ENCODE measurements at places on chromosomes 7 and 10.

- no peak for DNase-seq
These were observed 1325.5 kb downstream of the REEP3 start for GRCh38 chr10:64846700-64847099.

DNA sequence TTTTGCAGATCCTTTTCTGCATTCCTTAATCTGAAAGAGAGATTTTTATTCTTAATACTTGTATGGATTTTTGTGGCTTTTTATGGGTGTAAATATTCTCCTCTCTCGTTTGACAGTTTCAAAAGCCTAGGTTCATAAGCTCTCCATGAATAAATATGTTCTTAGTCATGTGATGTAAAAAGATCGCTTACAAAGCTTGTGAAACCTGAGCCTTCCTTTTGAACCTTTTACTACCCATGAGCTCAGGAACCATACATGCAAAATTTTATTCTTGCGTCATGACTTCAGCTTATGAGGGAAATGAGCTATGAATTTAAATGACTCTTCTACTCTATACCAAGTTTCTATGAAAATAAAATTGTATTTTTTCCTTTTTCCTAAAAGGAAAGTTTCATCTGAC is 98.7 kb downstream of the POLL start:
- no peak for DNase-seq

DNA sequence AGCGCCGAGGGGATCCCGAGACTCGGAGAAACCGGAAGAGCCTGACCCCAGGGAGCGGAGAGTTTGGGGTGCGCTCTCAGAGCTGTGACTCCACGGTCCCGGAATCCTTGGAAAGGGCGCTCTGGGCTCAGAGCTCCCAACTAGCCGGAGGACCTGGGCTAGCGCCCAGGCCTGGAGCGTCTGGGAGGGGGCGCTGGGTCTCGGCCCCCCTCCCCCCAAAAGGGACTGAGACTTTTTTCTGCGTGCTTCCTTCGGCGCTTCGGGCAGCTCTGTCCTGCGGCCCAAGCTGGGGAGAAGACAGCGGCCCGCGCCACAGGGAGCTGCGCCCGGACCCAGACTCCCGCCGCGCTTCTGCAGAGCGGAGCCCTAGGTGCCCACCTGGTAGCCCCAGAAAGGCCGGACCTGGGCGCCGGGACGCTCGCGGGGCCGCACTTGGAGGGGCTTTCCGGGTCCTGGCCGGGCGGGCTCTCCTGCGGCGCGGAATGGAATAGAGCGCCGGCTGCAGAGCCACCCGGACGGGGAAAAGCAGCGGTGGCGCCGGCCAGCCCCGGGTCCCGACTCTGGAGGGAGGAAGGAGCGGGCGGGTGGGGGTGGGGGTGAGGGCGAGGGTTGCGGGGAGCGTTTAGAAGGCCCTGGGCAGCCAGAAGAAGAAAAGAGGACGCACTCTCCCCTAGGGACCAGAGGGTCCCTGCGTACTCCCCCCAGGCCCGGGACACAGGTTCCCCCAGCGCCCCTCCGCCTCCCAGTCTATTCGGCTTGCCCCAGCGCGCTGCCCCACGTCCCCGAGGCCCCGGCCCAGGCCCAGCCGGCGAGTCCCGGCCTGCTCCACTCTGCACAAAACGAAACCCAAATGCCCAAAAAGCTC is 4.7 kb downstream of the ZNF503 start:
- DNase-seq, result peak; percentile 29

GRCh38 chr10:96672481-96673175 is 47.7 kb downstream of the PIK3AP1 start:
- DNase-seq, result no peak

GRCh38 chr7:95915731-95916130 is 143.4 kb downstream of the DYNC1I1 start:
- DNase-seq, result no peak

GRCh38 chr10:30783939-30784501 is 154.5 kb upstream of the LYZL2 start:
- DNase-seq, result peak; percentile 88

DNA sequence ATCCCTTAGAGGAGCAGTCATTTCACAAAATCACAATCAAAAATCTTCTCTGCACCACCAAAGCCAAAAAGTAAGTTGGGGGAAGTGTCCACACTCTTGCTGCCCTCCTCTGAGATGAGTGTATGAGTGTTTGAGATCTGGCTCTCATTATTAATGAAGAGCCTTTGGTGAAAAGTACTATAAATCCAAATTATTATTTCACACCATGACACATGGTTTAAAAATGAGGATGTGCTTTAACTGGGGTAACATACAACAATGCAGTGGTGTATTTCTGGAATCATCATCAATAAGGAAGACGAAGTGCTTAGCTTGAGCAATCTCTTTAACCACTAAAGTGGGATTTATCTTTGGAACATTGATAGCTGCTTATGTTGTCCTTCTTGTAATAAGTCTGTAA is 114.2 kb upstream of the ADAM12 start:
- DNase-seq, result no peak

DNA sequence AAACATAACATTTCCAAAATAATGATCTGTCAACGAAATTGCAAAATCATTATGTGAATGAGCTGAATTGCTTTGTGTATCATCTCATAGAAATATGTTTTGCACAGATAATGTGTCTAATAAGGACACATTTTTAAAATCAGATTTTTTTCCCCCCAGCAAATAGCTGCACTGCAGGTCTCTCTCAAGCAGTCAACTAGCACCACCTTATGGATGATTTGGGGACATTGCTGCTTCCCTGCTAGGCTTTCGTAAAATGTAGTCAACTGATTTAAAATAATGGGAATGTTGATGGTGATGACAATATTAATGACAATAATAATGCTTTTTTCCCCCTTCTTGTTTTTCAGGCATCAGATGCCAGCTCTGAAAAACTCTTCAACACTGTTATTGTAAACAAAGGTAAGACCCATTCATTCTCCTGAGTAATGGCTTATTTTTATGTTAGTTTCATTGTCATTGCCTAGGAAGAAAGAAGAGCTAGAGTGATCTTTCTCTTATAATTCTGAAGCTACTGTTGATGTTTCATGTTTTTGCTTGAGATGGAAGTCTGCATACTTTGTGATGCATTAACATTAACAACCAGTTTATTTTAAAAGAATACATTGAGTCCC is 433.6 kb upstream of the GALNT17 start:
- no peak for DNase-seq

- no peak for DNase-seq
These were observed 9.6 kb downstream of the LAT2 start for GRCh38 chr7:74219416-74219815.

GRCh38 chr7:131067220-131067619 is 260.5 kb upstream of the MKLN1 start:
- no peak for DNase-seq

- DNase-seq, result no peak
These were observed 33.7 kb upstream of the ANKRD2 start for GRCh38 chr10:97538839-97539238.

GRCh38 chr10:47025540-47026300 is 114.5 kb downstream of the PTPN20 start:
- DNase-seq, result no peak

DNA sequence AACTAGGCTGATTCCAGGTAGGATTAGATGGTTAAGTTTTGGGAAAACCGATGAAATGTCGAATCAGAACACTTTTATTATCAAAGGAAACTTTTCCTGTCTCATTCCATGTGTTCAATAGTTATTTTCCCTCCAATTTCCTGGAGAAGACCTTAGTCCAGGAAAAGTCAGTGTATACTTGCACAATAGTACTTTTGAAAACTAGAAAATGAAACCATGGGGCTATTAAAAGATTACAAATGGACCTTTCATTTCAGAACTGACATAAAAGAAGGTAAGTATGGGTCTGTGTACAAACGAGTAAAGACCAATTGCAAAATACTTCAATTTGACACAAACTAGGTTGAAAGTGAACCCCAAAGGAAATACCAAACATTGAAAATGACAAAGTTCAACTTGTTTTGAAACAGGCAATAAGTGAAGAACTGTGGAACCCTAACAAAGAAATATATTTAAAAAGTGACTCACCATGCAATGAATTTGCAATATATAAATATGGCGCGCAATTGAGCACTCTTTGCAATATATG is 2.1 kb downstream of the AVPI1 start:
- no peak for DNase-seq

- peak; percentile 72 for DNase-seq
These were observed 72.3 kb upstream of the LEP start for GRCh38 chr7:128168667-128169210.

DNA sequence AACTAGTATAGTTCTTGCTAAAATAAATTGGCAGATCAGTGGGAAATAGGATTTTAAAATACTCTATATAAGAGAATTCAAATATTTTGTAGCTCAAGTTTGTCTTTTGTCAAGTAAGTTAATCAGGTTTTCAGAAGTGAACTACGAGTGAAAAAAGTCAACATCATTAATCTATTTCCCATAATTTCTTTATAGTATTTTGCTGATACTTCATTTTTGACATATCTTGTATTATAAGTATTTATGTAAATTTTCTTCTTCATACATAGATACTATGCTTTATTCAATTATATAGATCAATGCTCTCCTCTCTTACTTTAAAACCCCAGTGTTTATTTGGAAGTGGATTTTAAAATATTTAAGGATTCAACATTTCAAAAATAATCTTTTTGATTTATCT is 360.7 kb downstream of the THSD7A start:
- no peak for DNase-seq

DNA sequence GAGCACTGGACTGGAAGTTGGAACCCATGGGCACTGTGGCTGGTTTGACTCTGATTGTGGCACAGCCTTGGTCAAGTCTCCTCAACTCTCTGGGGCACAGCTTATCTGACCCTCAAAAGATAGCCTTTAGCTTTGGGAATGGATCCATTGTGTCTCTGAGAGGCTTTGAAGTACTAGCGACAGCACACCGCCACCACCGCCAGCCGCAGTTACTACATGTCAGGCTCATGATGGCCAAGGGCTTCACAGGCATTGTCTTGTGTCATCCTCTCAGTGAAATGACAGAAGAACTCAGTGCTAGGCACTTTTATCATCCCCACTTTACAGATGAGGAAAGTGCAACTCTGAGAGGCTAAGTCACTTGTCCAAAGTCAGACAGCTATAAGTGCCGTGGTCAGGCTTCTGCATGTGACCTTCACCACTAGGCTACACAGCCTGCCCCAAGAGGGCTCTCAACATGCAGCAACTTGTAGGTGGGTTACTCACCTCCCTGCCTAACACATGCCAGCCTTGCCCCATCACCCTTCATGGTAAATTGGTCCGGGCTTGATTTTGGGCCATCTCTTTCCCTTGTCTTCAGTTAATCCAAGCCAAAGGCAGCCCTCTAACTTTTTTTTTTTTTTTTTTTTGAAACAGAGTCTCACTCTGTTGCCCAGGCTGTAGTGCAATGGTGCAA is 44.1 kb downstream of the C10orf105 start:
- no peak for DNase-seq

- no peak for DNase-seq
These were observed 673.8 kb downstream of the INHBA start for GRCh38 chr7:41029072-41029499.

DNA sequence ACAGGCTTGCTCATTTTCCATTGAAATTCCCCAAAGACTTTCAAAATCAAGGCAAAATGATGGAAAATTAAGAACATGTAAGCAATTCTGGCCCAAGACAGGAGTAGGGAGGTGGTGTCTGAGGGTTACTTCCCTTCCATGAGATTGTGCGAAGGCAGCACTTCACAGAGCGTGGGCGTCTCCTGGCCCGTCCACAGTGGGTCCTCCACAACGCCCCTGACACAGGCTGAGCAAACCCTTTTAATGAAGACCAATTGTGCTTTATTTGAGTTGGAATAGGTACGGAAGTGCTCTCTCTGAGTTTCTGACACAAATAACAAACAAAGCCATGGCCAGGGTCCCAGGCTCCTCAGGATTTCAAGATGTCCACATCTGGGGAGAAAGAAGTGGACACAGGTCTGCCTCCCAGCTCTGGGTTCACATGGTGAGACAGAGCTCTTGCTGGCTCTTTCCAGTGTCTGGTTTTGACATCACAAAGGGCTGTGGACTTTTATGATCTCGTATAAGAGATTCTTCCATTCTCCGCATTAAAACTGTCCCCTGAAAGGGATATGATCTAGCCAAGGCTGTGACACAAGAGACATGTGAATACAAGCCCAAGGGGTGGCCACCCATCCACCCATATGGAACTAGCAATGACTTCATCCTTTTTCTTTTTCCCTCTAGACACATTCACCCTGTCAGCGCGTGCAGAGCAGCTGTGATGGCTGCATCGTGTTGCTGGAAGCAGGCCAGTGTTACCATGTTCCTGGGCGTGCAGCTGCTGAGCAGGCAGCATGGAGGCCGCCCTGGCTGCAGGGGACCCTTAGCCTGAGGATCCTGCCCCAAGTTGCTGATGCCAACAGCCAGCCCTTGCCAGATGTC is 145.6 kb downstream of the ADAM12 start:
- DNase-seq, result no peak

GRCh38 chr10:60989400-60989876 is 45.5 kb upstream of the RHOBTB1 start:
- no peak for DNase-seq

GRCh38 chr10:35928748-35929147 is 286.7 kb upstream of the FZD8 start:
- no peak for DNase-seq

DNA sequence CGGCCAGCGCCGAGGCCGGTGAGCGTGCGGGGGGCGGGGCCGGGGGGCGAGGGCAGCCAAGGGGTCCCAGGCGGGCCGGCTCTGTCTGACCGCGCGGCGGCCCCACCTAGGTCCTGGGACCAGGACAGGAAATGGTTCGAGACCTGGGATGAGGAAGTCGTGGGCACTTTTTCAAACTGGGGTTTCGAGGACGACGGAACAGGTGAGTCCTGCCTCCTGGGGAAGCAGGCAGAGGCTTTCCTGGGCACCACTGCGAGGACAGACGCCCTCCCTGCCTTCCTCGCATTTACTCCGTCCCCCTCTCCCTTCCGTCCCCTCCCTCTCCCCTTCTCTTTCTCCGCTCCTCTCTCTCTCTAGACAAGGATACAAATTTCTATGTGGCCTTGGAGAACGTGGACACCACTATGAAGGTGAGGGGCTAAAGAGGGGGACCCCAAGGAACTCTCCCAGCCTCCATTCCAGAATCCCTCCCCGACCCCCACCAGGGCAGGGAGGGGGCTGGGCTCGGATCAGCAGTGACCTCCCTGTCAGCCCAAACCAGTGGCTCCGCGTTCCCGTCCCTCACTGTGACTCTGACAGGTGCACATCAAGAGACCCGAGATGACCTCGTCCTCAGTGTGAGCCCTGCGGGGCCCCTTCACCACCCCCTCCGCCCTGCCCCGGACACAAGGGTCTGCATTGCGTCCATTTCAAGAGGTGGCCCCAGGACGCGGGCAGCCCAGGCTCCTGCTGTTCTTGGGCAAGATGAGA is 2.6 kb upstream of the MUC12 start:
- DNase-seq, result no peak

GRCh38 chr10:121681997-121682687 is 83.9 kb upstream of the FGFR2 start:
- no peak for DNase-seq

- DNase-seq, result peak; percentile 29
These were observed 214.4 kb downstream of the CREB5 start for GRCh38 chr7:28626624-28627262.

- peak; percentile 50 for DNase-seq
These were observed 9.4 kb upstream of the PSAP start for GRCh38 chr10:71860243-71861029.

GRCh38 chr10:108852211-108852610 is 1071.1 kb downstream of the XPNPEP1 start:
- DNase-seq, result no peak

GRCh38 chr7:750111-750905 is 23.2 kb upstream of the PRKAR1B start:
- DNase-seq, result no peak

Measured in neural crest cell (in vitro differentiated cells).